H7 (cell line): ENCODE measurements at places on chromosomes 13 and 19. TPM values are rescaled to one million over a fixed set of nuclear protein-coding genes. Genes with fewer than 3 reads are reported as not detected.

The KXD1 gene
- 190 and 202 TPM in 2 replicates for total RNA-seq

The LILRA2 gene
- total RNA-seq = not detected in 2 replicates

The SIGLEC12 gene
- total RNA-seq = not detected in 2 replicates

The ZNF555 gene
- 1.9 and 2.0 TPM in 2 replicates for total RNA-seq

The SPINT2 gene
- total RNA-seq = 143 and 153 TPM in 2 replicates

The CRX gene
- 0.07 and 0.63 TPM in 2 replicates for total RNA-seq

The RELB gene
- 2.7 and 4.1 TPM in 2 replicates for total RNA-seq

The PLVAP gene
- total RNA-seq = not detected in 2 replicates

The CNN1 gene
- total RNA-seq = 24.1 and 26.7 TPM in 2 replicates

The ZNF543 gene
- 12.7 and 16.4 TPM in 2 replicates for total RNA-seq

The SOX21 gene
- 3.9 and 5.1 TPM in 2 replicates for total RNA-seq

The TYK2 gene
- total RNA-seq = 48.0 and 48.3 TPM in 2 replicates

The CD37 gene
- 0.44 TPM in 1 of 2 replicates, not detected in the other for total RNA-seq

The OR4F17 gene
- total RNA-seq = not detected in 2 replicates

The CACNG7 gene
- total RNA-seq = 3.8 and 4.5 TPM in 2 replicates

The ZGLP1 gene
- 0.17 and 0.85 TPM in 2 replicates for total RNA-seq

The ZNF723 gene
- not detected in 2 replicates for total RNA-seq

The MAMSTR gene
- 1.7 and 2.4 TPM in 2 replicates for total RNA-seq

The SCEL gene
- total RNA-seq = not detected in 2 replicates

The SYCN gene
- not detected in 2 replicates for total RNA-seq

The RASGRP4 gene
- total RNA-seq = 1.2 and 2.1 TPM in 2 replicates

The RYR1 gene
- total RNA-seq = 17.9 and 25.5 TPM in 2 replicates

The CGB5 gene
- total RNA-seq = not detected in 2 replicates

The PLA2G4C gene
- not detected in 2 replicates for total RNA-seq

The MRPS12 gene
- 106 and 115 TPM in 2 replicates for total RNA-seq

The ZNF888 gene
- total RNA-seq = 4.6 and 5.7 TPM in 2 replicates

The CAMSAP3 gene
- 7.3 and 8.2 TPM in 2 replicates for total RNA-seq

The HSD17B14 gene
- total RNA-seq = 9.9 and 18.0 TPM in 2 replicates

The CYP2A6 gene
- total RNA-seq = not detected in 2 replicates
